Left renal cortex interstitium (tissue), 4 donors: ENCODE measurements at places on chromosomes 4 and X. TPM values are rescaled to one million over a fixed set of nuclear protein-coding genes. Genes with fewer than 3 reads are reported as not detected.

The GPAT3 gene
- polyA plus RNA-seq = 19.7 TPM

The LRIT3 gene
- 0.83 TPM for polyA plus RNA-seq

The ABCG2 gene
- polyA plus RNA-seq = 11.4 TPM

The NEIL3 gene
- 5.7 TPM for polyA plus RNA-seq

The SHOX gene
- 0.08 TPM for polyA plus RNA-seq

The MAP7D2 gene
- polyA plus RNA-seq = 2.8 TPM

The USP9X gene
- polyA plus RNA-seq = 60.3 TPM

The CXCL6 gene
- polyA plus RNA-seq = not detected

The HSD17B13 gene
- polyA plus RNA-seq = 0.11 TPM

The GASK1B gene
- 32.8 TPM for polyA plus RNA-seq
